Renal cortex interstitium (tissue), 15 donors: ENCODE measurements at places on chromosomes 12 and 14. TPM values are rescaled to one million over a fixed set of nuclear protein-coding genes. Genes with fewer than 3 reads are reported as not detected.

Gene SPX
- 17.0 TPM for polyA plus RNA-seq

Gene INHBE
- 0.77 TPM for polyA plus RNA-seq

DNA sequence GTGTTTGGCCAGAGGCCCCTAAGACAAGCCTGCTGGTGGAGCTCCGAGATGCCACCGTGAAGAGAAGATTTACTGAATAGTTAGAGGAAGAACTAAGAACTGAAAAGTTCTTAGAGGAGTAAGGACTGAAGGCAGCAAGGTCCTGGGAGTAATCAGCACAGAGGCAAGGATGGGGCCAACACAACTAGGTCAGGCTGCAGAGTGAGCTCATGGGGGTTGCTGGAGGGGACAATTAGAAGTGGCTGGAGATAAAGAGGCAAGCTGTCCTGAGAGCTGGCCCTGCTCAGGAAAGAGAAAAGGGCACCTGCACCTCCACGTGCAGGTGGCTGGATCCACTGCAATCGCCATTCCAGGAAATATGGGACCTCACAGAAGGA lies 52.7 kb downstream of the NFKBIA start:
- no peak for DNase-seq

- DNase-seq = no peak
These were observed 179.9 kb downstream of the PIWIL1 start for GRCh38 chr12:130517588-130517987.

GRCh38 chr14:20306079-20306423 lies 300 bp upstream of the TTC5 start:
- no peak for DNase-seq

- peak; percentile 41 for DNase-seq
These were observed 50.9 kb upstream of the PKP2 start for GRCh38 chr12:32947206-32948067.

GRCh38 chr12:104672501-104673265 lies 215.9 kb downstream of the CHST11 start:
- no peak for DNase-seq
